Smooth muscle cell of the umbilical artery (primary cell): ENCODE measurements at places on chromosomes 11 and 22. TPM values are rescaled to one million over a fixed set of nuclear protein-coding genes. Genes with fewer than 3 reads are reported as not detected.

GAS2 gene
- 0.97 and 1.5 TPM in 2 replicates for total RNA-seq

MMP8 gene
- 1.4 and 1.5 TPM in 2 replicates for total RNA-seq

VPREB1 gene
- not detected in 2 replicates for total RNA-seq

SMTNL1 gene
- total RNA-seq, result not detected in 2 replicates

MARK2 gene
- 7.7 and 12.6 TPM in 2 replicates for total RNA-seq

SHANK3 gene
- total RNA-seq, result 0.59 and 1.0 TPM in 2 replicates

MRGPRD gene
- total RNA-seq, result not detected in 2 replicates

MN1 gene
- 0.55 and 1.8 TPM in 2 replicates for total RNA-seq
